ENCODE measurements at places on chromosomes 16 and 17.

GRCh38 chr17:41451154-41451728, 10.5 kb upstream of the KRT38 start:
- peak; percentile 30 for DNase-seq

- DNase-seq, result no peak
These were observed 765 bp downstream of the KRT19 start for GRCh38 chr17:41527063-41528023.

DNA sequence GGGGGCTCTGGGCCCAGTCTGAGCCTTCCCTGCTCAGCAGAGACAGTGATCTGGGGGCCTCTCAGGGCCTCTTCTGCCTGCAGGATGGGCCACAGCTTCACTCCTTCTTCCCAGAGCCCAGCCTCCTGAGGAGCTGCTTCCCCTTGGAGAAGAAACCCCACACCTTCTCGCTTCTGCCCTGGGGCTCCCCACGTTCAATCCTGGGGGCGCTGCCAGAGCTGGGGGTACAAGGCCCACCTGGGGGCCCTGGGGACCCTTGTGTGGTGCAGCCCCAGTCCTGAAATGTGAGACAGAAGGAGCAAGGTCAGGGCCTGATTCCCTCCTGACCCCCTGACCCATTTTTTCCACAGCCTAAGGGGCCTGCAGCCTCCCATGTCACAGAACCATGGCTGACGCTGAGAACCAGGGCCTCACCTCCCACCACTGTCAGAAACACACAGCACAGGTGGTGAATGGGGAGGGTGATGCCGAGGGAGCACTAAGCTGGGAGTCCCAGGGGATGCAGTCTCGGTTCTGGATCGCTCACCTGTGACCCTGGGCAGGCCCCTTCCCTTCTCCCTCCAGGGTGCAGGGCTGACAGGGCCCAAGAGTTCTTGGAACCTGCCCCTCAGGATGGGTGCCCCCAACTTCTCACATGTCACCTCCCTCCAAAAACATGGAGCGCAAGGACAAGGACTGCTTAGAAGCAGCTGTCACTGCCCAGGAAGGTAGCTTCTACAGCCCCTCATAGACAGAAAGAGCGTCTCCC, 21.6 kb upstream of the MPO start:
- DNase-seq, result no peak

DNA sequence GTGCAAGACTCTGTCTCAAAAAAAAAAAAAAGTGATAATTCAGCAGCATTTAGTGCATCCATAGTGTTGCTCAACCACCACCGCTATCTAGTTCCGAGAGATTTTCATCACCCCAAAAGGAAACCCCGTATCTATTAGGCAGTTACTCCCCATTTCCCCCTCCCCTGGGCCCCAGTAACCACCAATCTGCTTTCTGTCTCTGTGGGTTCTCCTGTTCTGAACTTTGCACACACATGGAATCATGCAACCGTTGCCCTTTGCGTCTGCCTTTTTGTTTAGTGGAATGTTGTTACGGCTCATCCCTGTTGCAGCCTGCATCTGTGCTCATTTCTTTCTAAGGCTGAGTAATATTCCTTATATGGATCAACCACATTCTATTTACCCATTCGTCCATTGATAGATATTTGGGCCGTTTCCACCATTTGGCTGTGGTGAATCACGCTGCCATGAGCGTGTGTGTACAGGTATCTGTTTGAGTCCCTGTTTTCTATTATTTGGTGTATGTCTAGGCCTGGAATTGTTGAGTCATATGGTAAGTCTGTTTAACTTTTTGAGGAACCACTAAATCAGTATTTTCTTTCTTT, 8.7 kb upstream of the SYNGR2 start:
- DNase-seq, result peak; percentile 41

- no peak for DNase-seq
These were observed 255.7 kb downstream of the RBFOX3 start for GRCh38 chr17:79355165-79355564.

GRCh38 chr17:73888862-73889261, 244.6 kb upstream of the SDK2 start:
- DNase-seq, result no peak

GRCh38 chr17:40312893-40313667, 4.1 kb downstream of the RARA start:
- DNase-seq, result no peak

DNA sequence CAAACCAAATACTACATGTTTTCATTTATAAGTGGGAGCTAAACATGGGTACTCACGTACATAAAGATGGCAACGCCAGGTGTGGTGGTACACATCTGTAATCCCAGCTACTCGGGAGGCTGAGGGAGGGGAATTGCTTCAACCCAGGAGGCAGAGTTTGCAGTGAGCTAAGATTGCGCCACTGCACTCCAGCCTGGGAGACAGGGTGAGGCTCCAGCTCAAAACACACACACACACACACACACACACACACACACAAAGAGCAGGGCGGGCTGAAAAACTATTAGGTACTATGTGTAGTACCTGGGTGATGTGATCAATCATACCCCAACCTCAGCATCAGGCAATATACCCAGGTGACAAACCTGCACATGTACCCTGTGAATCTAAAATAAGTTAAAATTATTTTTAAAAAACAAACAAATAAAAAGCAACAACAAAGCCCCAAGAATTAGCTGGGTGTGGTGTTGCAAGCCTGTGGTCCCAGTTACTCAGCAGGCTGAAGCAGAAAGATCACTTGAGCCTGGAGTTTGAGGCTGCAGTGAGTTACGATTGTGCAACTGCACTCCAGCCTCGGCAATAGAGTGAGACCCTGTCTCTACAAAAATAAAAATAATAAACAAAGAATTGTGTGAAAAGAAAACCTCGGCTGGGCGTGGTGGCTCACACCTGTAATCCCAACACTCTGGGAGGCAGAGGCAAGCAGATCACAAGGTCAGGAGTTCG, 11.9 kb upstream of the FAAP100 start:
- DNase-seq, result no peak

- peak; percentile 97 for DNase-seq
These were observed at the start of gene SHCBP1 for GRCh38 chr16:46621006-46621933. Gene SHCBP1 (minus strand): TSS chr16:46621379. CDS start chr16:46621359, 20 bp downstream.

GRCh38 chr16:47872225-47872624, 283.6 kb downstream of the ABCC12 start:
- DNase-seq, result no peak
